ENCODE measurements at places on chromosomes 16 and 17.
A peak's percentile ranks its signal among the peaks of the same experiment; 100 is the strongest.

DNA sequence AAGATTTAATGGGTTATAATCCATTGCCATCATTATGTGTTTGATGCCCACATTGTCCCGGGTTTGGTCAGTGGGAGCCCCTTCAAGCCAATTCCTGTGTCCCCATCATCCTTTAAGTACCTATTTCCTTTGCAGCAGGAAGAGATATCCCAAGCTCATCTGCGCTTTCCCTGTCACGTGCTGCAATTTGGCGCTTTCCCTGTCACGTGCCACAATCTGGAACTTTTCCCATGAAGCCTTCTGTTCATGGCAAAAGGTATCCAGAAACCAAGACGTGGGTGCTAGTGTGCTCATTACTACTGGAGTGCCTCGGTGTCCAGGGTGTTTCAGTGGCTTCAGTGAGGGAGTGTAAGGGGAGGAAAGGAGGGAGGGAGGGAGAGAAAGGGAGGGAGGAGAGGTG lies 168.5 kb downstream of the NPIPB11 start:
- DNase-seq: no peak

DNA sequence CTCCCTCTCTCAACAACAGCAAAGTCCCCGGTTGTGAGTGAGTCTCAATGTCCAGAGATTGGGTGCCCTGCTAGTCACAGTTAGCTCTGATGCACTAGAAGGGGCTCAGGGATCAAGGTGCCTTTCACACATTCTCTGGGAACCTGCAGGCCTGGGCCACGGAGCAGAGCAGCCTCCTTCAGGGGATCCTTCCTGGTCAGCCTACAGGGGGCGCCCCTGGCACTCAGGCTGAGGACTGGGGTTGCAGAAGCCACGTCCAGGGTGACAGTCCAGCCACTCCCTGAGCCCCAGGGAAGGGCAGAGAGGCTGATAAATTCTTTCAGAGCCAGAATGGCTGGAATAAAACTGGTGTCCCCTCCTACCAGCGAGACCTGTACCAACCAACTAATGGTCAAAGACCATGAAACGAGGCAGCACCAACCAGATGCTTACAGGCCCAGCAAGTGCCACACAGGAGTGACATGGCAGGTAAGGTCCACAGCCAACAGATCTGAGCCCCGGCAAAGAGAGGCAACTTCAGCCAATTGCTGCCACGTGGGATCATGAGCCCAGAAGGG lies 43.5 kb downstream of the ST3GAL2 start:
- no peak for DNase-seq

DNA sequence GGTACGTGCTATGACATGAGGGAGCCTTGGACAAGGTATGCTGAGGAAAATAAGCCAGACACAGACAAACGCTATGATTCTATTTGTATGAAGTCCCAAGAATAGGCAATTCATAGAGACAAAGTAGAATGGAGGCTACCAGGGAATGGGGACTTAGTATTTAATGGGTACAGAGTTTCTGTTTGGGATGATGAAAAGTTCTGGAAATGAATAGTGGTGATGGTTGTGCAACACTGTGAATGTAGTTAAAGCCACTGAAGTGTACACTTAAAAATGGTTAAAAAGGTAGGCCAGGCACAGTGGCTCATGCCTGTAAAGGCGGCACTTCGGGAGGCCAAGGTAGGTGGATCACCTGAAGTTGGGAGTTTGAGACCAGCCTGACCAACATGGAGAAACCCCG lies 3.3 kb downstream of the PRPSAP1 start:
- no peak for DNase-seq

GRCh38 chr16:16158082-16158658 lies 65.1 kb downstream of the ABCC6 start:
- DNase-seq: no peak

DNA sequence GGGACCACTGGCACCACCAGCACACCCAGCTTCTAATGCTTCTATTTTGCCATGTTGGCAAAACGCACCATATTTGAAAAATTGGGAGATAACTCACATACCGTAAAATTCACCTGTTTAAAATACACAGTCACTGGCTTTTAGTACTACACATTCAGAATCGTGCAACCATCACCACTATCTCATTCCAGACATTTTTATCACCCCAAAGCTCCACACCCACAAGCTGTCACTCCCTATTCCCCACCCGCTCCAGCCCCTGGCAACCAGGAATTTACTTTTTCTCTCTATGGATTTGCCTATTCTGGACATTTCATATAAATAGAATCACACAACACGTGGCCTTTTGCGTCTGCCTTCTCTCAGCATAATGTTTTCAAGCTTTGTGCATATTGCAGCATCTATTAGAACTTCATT lies 25.0 kb downstream of the PPL start:
- peak; percentile 63 for DNase-seq

- DNase-seq: no peak
Observed at GRCh38 chr17:36117505-36118382, 14.1 kb downstream of the CCL4 start.

- DNase-seq: no peak
Observed at GRCh38 chr16:3789375-3790099, 72.2 kb upstream of the TRAP1 start.

- DNase-seq: no peak
Observed at GRCh38 chr17:9468532-9468931, 107.1 kb downstream of the STX8 start.

DNA sequence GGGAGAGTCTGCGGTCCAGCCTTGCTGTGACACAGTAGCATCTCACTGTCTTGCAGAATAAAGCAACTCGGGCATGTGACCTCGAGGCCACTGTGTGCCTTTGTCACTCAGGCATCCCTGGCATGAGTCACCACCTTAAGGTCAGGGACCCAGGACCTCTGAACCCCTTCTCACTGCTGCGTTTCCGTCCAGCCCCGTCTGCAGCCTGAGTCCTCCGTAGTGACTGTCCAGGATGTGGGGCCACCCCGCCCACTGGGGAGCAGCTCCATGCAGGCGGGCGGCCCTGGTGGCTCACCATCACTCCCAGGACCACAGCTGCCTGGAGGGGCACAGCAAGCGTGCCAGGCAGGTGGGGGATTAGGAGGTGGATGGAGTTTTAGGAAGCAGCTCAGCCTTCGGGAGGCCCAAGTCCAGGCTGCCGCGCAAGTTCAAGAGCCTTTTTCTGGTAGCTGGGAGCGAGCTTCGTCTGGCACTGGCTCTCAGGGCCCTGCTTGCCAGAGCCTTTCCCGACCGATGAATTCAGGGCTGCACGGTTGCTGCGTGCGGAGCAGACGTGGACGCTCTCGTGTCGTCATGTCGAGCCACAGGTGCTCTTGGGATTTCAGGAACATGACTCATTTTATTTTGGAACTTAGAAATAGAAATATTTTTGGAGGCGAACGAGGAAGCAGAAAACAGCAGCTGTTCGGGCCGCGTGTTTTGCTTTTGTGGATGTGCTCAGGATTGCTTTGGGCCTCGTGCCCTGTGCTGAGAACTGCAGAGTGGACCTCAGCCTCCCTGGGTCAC lies 16.8 kb downstream of the KCTD5 start:
- DNase-seq: no peak

GRCh38 chr17:61247439-61247838 lies 152.2 kb upstream of the TBX2 start:
- peak; percentile 88 for DNase-seq

GRCh38 chr16:85514598-85515318 lies 98.4 kb upstream of the GSE1 start:
- peak; percentile 98 for DNase-seq

DNA sequence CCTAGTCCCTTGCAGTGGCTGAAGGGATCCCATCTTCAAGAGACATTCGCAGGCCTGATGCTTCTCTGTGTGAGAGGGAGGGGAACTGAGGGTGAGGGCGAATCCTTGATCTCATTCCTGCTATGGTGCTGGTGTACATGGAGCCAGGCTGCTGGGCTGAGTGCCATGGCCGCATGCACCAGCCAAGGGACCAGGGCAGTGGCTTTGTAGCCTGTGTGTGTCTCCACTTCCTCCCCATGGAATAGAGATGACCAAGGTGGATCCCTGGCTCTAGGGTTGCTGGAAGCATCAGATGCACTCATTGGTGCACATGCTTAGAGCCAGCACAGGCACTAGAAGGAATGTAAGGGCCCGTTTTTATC lies 195.0 kb downstream of the FOXL1 start:
- DNase-seq: no peak

GRCh38 chr17:74771319-74771914 lies 4.7 kb downstream of the NAT9 start:
- DNase-seq: no peak

- no peak for DNase-seq
Observed at GRCh38 chr16:85621698-85622428, 8.7 kb downstream of the GSE1 start.

- DNase-seq: peak; percentile 58
Observed at GRCh38 chr17:55159251-55159650, 105.5 kb upstream of the HLF start.

- DNase-seq: no peak
Observed at GRCh38 chr17:68346448-68346847, 55.2 kb downstream of the ARSG start.

DNA sequence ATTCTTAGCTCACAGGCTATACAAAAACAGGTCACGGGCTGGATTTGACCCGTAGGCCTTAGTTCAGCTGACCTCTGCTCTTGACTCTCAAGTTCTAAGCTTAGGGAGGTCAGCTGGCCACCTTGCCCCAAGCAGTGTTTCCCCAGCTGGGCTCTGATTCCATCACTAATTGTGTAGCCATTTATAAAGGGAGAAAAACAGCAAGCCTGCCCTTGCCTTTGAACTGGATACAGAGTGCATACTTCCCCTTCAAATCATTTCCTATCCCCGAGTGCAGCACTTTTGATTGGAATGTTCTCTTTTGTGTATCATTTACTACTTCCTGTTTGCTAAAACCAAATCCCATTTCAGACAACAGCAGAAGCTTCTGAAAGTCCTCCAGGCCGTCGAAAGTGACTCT lies 153.6 kb downstream of the KATNIP start:
- DNase-seq: peak; percentile 70

Data from foreskin fibroblast (primary cell).